ENCODE measurements at places on chromosomes 4 and X.
A peak's percentile ranks its signal among the peaks of the same experiment; 100 is the strongest.

- DNase-seq = no peak
Observed at GRCh38 chr4:188221090-188221489, 81.8 kb downstream of the TRIML1 start.

DNA sequence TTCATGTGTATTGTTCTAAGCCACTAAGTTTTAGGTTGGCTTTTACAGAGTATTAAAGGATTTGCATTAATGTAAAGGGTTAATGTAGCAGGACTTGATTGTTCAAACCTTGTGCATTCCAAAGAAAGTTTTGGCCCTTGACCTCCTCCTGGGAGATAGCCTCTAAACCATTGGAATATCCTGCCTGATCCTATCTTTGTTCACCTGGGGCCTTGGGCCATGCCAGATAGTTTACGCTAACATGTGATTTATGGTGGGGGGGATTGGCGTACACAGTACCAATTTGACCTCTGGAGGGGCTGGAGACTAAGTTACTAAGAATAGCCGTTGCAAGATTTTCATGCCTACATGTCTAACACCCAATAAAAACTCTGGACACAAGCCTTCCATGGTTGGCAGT is 1002.7 kb upstream of the PABPC4L start:
- no peak for DNase-seq

DNA sequence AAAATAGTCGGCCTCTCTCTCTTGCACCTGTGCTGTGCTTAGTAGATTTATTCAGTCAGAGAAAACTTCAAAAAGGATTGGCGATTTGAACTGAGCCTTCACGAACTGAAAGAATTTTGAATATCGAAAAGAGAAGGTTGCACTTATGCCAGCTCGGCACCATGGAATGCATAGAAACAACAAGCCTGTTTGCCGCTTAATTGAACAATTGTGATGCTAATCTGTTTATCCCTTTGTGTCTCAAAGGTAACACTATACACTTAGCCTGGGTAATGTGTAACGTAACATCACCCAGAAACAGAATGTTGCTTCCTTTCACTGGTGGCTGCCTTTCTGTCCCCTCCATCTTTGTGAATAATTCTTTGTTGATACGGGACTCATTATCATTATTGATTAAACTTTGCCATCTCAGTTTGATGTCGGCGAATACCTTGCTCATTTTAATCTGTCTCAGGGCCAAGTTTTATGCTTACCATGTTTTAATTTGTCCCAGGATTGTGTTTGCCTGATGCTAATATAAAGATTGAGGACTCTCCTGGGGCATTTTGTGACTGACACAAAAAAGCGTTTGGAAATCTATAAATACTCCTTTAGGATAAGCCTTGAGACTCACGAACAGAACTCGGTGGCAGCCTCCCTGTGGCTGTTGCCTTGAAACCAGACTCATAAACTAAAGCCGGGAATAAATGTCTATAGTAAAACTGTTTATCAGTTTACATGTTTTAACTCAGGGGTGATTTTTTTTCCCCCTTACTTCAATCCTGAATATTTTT is 400.5 kb downstream of the RAPGEF2 start:
- DNase-seq = no peak

- no peak for DNase-seq
Observed at GRCh38 chrX:78532363-78532762, 126.8 kb downstream of the RTL3 start.

- DNase-seq = no peak
Observed at GRCh38 chrX:132016628-132017430, 6.3 kb upstream of the STK26 start.

DNA sequence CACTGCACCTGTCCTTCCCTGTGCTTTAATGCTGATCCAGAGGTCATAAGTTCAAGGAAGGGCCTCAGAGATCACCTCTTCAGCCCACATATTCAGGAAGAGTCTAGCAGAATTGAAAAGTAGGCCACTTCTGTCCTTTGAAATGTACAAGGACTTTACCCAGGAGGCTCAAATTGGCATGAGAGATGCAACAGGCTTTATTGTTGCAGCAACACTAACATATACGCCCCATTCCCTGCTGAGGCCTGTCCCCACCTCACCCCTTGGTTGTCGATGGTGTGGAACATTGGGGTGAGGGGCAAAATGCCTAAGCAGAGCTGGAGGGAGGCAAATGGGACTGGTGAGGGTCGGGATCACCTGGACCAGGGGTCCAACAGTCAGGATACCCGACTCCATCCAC is 2.8 kb downstream of the PRAF2 start:
- DNase-seq = no peak

DNA sequence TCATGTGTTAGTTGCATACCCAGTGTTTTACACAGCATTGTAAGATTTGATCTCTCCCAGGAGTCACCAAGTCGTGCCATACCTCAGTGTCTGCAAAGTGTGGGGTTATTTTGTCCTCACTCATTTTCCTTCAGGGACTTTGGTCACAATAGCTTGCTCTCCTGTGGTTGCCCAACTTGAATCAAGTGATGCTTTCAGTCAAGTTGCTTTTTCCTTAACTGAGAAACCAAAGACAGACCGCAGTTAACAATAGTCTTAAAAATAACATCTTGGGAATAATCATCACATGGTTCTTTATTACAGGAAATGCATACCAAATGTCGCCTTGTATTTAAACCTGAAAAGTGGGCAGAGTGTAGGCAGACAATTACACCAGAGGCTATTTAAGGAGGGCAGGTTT is 44.5 kb upstream of the NDP start:
- DNase-seq = no peak

- no peak for DNase-seq
Observed at GRCh38 chr4:30725562-30725961, 5.4 kb downstream of the PCDH7 start.

DNA sequence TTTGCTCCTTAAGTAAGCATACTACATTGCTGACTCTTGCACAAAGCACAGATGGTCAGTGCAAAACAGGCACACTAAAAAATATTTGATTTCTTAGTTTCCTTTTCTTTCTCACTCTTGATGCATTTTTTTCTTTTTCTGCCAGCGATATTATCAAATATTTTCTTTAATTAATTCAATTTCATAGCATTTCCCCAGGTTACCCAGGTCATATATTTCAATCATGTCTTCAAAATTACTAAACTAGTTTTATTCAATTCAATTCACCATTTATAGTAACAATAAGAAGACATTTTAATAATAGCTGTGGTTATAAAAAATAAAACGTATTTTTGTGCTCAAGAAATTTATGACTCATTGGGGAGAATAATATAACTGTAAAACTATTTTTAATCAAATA is 421.2 kb downstream of the GASK1B start:
- no peak for DNase-seq

GRCh38 chr4:67928546-67928945 is 34.7 kb downstream of the TMPRSS11A start:
- DNase-seq = no peak

DNA sequence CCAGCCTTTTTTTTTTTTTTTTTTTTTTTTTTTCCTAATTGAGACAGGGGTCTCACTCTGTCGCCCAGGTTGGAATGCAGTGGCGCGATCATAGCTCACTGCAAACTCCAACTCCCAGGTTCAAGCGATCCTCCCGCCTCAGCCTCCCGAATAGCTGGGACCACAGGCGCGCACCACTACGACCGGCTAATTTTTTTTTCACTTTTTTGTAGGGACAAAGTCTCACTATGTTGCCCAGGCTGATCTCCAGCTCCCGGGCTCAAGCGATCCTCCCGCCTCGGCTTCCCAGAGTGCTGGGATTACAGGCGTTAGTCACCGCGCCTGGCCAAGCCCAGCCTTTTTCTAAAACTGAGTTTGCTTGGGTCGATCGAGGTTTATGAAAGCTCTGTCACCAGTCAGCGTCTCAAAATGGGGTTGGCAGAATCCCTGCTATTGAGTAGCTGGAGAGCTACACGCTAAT is 1.3 kb upstream of the OTUD5 start:
- DNase-seq = peak; percentile 32

DNA sequence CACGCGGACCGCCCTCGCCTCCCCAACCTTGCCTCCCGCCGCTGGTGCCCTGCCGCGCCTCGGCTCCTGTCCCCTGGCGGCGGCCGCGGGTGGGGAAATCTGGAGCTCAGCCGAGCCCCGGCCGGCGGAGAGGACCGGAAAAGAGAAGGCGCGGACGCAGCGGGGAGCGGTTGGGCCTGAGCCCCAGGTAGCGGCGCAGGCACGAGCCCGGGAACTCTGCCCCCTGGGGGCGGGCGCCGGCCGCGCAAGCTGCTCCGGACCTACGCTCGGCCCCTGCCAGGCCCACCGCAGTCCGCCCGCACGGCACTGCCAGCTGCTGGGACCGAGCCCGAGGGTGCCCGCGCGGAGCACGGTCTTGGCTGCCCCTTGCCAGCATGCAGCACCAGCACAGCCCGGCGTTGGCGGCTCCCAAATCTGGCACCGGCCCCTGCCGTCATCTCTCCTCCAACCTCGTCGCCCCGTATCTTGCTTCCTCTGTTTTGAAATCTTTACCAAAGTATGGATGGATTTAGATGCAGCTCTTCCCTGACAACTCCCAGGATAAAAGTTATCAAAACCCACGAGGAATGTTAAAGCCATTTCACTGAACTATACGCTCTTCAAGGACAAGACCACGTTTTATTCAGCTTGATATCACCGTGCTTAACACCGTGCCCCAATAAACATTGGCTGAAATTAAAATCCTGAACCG is at the start of gene PRSS12:
TSS of gene PRSS12 (minus strand) at position 161 of the 691 bp plus-strand sequence. CDS start 283 bp downstream, outside the sequence.
- peak; percentile 86 for DNase-seq

- peak; percentile 42 for DNase-seq
Observed at GRCh38 chrX:151902813-151903591, 9.7 kb upstream of the MAGEA4 start.

Measured in SJCRH30 (cell line).